Daoy (cell line): ENCODE measurements at places on chromosomes 11 and 22. TPM values are rescaled to one million over a fixed set of nuclear protein-coding genes. Genes with fewer than 3 reads are reported as not detected.

DNA sequence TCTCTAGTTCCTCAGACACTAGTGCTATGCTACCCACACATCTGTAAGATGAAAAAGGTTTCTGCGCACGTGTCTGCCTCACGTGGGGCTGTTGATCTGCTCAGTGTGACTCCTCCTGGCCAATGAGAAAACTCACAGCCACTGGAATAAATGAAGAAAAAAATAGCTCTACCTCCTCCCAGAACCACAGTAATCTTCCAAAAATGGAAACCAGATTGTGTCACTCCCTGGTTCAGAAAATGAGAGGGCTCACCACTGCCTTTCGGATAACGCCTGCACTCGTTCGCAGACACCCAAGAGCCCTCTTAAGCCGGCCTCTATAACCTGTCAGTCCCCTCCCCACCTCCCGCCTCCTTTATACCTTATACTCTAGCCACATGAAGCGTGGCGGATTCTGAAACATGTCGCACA, 5.1 kb downstream of the APBB1 start:
- DNase-seq = no peak

GRCh38 chr11:123054301-123055065, 7.5 kb downstream of the HSPA8 start:
- peak; percentile 54 for DNase-seq

- no peak for DNase-seq
Observed at GRCh38 chr11:120655589-120655988, 144.0 kb downstream of the GRIK4 start.

Gene APBB1
- total RNA-seq = 6.2 and 6.7 TPM in 2 replicates

Gene SEZ6L
- not detected in 2 replicates for total RNA-seq

DNA sequence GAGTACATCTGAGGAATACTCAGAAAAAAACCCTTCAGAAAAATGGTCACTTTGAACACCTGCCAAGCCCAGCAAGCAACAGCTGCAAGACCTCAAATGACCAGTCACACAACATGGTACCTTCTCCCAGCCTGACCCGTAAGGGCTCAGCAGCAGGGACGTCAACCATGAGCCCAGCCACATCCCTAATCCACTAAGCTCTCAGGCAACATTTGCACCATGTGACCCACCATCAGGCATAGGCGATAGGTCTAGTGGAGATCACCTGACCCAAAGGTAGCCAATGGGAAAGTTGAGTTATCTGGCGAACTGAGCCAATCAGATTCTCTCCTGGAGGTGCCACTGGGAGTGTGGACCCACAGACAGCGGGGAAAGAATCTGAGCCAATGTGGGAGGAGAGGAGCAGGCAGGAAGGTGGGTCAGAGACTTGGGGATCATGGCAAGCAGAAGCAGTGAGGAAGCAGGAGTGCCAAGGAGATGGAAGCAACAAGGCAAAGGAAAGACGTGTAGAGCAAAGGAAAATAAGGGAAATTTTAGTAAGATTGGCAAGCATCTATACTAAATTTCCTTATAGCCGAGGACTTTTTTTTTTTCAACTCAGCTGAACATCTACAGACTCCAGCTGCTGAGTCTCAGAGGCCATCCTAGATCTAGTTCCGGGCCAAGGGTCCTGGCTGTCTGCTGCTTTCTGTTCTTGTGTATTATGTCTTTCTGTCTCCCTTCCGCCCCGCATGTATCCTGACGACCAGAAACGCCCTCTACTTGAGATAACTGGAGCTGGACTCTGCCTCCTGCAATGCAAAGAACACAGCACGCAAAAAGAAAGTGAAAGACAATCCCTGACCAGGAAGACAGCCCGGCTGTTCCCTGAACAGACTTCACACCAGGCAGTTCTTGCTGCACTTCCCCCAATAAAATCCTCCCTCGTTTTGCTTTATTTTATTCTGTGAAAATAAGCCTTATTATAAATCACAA, 11.0 kb upstream of the PLAAT2 start:
- DNase-seq = peak; percentile 79

Gene HORMAD2
- total RNA-seq = not detected in 2 replicates

- DNase-seq = peak; percentile 56
Observed at GRCh38 chr11:117458275-117459122, 130.8 kb downstream of the CEP164 start.

DNA sequence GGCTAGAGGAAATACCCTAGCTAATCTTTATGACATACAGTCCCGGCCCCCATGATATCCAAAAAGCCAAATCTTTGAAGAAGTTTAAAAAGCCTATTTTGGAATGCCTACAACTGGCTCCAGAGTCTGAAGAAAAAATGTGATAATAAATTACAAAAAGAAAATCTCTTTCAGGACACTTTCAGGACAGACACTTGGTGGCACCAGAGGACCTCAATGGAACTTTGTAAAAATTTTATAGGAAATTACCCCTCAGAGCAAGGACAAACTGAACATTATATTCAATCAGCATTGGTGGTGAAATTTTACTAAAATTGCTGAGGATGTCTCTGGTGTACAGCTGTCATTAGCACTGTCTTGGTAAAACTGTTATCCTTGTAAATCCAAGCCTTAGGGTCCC, 81.0 kb downstream of the CCDC73 start:
- no peak for DNase-seq

Gene ELMOD1
- 1.0 and 2.6 TPM in 2 replicates for total RNA-seq

Gene C11orf52
- total RNA-seq = not detected in 2 replicates

DNA sequence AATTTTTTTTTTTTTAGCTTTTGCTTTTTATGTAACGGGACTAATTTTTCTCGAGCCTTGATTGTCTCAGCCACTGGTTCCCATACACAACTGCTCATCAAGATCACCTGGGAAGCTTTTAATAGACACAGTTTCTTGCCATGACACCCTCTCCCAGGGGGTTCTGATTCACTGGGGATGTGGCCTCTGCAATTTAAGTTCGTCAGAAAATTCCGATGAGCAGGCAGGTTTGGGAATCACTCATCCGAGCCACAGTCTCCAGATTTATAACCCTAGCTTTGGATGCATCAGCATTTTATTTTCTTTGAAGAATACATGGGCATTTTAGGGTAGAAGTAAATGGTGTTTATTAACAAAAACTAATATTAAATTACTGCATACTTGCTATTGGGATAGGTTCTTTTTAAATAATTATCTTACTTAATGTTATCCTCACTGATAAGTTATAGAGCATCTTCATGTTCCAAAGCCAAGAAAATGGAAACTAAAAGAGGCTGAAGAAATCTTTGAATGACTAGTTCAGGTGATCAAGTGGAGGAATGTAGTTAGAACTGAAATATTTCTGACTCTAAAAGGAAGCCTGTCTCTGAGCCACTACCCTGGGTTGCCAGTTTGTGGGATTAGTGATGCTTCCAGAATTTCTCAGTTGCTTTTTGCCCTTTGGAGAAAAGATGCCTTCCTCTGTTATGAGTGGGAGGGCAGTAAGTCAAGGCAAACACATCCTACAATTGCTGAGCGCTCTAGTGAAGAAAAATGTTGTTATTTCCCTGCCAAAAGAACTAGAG, 319.0 kb downstream of the DDX10 start:
- DNase-seq = peak; percentile 30

GRCh38 chr11:13216019-13216710, 61.4 kb upstream of the BMAL1 start:
- peak; percentile 99 for DNase-seq

DNA sequence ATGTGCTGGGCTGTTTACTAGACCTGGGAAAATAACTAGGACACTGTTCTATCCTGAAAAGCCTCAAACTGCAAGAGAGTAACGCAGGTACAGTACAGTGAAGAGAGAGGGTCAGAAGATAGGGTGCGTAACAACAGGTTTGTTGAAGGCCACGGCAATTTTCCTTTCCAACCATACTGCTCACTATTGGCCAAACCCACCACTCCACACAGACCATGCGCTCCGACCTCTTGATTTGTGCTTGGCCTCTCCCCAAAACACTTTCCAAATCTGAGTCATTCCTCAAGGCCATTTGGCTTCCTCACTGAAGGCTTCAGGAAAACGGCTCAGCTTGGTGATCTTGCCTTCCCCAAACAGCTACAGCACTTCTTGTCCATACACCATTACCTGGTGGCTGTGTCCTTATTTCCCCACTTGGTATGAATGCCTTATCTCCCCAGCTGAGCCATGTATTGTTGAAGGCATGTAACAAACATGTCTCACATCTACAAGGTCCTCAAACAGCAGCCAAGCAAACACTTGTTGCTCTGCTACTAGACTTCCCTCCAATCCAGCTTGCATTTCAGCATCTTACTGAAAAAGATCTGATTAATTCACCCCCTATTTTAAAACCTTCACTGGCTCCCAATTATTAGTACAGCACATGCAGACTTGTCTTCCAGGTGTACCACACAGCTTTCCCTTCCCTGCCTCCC, 40.9 kb downstream of the TCF20 start:
- DNase-seq = peak; percentile 24

DNA sequence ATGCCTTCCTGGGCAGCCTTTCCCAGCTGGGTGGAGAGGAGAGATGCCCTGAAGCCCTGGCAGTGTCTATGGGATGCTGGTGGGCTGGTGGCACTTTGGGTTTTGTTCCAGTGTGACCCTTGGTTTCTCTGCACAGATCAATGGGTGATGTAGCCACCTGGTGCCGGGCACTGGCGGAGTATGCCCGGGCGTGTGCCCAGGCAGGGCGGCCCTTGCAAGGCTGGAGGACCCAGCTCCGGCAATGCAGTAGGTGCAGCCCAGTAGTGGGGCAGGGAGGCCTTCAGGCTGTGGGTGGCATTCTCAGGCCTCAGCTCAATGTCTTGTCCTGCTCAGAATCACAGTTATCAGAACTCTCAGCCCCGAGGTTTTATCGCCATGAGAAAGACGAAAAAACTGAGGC, 11.9 kb downstream of the OTOG start:
- no peak for DNase-seq

Gene YPEL4
- total RNA-seq = not detected in 2 replicates

GRCh38 chr11:111298413-111299100, at the start of gene POU2AF3:
Gene POU2AF3 (plus strand): TSS chr11:111298546. CDS start chr11:111298582, 36 bp downstream.
- no peak for DNase-seq

- no peak for DNase-seq
Observed at GRCh38 chr11:20208622-20209111, 48.4 kb upstream of the DBX1 start.

Gene PTPRCAP
- total RNA-seq = 1.1 and 3.0 TPM in 2 replicates

DNA sequence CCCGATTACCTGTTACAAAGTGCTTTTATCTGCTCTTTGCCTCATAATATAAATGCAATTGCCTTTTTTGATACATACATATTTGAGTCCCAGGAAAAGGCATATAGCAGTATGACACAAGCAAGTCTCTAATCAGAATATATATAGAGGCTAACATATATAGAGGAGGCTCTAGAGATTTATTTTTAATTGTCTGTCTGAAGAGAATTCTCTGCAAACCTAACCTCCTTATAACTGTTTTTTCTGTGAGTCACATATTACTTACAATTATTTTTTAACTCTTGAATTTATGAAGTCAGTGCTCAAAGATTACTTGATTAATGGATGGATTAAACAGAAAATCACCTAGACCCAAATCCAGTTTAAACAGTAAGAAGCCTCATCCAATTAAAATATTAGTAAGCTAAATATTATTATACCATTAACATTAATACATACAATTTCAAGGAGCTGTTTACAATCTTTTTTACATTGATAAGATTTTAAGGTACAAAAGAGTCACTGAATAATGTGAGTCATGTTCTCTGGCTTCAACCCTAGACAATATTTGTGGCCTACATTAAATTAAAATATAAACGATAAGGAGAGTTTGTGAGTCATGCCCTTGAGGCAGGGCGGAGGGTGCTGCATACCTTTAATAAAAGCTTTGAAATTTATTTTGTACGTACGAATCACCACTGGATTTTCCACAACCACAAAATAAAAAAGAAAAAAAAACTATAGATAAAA, 19.2 kb upstream of the MMP13 start:
- DNase-seq = peak; percentile 63

GRCh38 chr22:40176921-40177737, 596 bp upstream of the TNRC6B start:
- DNase-seq = peak; percentile 75
